ENCODE measurements at places on chromosomes 2 and 18.

DNA sequence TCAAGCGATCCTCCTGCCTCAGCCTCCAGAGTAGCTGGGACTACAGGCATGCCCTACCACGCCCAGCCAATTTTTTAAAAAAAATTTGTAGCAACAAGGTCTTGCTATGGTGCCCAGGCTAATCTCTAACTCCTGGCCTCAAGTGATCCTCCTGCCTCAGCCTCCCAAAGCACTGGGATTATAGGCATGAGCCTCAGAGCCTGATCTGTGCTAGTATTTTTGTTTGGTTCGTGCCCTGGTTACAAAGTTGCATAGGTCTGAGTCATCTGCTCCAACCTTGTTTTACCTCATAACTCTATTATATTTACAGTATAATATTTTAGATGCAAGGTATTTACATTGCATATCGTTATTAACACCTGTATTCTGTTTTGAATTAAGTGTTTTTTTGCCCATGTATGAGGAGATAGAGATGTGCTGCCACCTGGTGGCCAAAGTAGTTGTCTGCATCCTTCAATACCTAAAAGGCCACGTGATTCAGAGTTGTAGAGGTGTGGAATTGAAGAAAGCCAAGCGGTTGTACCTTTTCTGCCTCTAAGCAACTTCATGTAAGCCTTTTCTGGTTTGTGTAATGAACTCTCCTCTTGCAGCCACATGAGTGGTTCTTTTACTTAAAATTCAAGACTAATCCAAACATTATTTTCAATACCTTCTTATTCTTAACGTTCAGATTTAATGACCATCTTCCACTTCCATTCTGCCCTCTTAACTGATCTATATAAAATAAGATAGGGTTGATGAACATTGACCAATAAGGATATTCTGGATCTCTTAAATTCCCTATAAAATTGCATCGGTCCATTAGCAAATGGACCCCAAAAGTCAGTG, 19.9 kb upstream of the CABYR start:
- DNase-seq = peak; percentile 60

DNA sequence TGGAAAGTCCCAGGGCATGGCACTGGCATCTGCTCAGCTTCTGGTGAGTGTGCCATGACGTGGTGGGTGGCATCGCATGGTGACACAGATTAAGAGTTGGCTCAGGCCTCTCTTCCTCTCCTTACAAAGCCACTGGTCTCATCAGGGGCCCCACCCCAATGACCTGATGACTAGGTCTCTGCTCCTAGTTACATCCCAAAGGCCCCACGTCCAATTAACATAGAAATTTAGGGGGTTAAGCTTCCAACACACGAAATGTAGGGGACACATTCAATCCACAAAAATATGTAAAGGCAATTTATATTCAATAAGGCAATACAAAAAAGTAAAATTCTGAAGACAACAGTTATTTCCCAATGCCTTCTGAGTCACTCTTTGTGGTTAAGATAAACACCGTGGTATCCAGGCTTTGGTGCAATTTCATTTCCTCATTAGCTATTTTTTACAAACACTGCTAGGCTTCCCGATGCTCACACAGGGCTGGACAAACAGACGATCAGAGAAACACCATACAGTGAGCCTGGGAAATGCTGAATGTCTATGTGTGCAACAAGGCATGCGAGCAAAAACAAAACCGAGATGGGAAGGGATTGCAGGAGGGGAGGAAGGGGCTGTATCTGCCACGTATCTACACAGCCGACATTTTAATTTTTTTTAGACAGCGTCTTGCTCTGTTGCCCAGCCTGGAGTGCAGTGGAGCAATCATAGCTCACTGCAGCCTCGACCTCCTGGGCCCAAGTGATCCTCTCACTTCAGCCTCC, 67.2 kb downstream of the MBP start:
- DNase-seq = no peak

DNA sequence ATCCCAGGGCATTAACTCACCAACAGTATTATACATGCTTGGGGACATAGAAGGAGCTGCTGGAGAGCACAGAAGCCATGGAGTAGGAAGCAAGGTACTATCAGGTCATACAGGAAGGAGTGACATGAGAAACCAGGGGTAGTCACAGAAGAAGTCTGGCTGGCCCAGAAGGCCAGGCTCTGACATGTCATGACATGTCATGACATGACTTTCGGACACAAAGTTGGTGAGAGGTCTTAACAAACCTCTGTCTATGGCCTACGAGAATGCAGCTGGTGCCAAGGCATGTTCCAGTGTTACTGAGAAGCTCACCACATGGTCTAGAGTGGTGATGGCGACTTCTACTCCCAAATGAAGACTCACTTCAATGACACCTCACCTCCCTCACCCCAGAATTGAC, 3.3 kb upstream of the CERS6 start:
- no peak for DNase-seq

DNA sequence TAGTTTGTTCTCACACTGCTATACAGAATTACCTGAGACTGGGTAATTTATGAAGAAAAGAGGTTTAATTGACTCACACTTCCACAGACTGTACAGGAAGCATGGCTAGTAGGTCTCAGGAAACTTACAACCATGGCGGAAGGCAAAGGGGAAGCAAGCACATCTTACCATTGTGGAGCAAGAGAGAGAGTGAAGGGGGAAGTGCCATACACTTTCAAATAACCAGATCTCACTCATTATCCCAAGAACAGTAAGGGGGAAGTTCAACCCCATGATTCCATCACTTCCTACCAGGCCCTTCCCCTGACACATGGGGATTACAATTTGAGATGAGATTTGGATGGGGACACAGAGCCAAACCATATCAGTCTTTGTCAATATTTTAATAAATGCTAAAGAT, 5.0 kb upstream of the CRYGB start:
- no peak for DNase-seq

DNA sequence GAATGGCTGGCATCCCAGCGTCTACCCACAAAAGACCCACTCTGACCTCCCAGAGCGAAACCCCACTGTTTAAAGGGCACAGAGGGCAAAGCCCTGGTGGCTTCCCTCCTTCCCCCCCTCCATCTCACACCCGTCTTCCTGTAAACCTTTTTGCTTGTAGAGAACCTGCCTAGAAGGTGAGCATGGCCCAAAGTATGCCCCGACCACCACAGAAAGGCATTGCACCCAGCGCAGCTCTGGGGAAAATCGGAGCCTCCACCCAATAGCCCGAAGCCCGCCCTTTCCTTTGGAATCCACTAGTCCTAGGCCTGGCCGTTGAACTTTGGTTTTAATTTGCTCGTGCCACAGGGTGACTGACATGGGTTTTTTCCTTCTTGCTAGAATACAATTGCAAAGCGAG, 22.6 kb downstream of the DIPK1C start:
- no peak for DNase-seq

- no peak for DNase-seq
Measured at GRCh38 chr2:159916511-159916910, 118.5 kb upstream of the CD302 start.

GRCh38 chr2:176652300-176653182, 383.3 kb downstream of the MTX2 start:
- no peak for DNase-seq

- no peak for DNase-seq
Measured at GRCh38 chr2:43462866-43463641, 132.8 kb downstream of the THADA start.

DNA sequence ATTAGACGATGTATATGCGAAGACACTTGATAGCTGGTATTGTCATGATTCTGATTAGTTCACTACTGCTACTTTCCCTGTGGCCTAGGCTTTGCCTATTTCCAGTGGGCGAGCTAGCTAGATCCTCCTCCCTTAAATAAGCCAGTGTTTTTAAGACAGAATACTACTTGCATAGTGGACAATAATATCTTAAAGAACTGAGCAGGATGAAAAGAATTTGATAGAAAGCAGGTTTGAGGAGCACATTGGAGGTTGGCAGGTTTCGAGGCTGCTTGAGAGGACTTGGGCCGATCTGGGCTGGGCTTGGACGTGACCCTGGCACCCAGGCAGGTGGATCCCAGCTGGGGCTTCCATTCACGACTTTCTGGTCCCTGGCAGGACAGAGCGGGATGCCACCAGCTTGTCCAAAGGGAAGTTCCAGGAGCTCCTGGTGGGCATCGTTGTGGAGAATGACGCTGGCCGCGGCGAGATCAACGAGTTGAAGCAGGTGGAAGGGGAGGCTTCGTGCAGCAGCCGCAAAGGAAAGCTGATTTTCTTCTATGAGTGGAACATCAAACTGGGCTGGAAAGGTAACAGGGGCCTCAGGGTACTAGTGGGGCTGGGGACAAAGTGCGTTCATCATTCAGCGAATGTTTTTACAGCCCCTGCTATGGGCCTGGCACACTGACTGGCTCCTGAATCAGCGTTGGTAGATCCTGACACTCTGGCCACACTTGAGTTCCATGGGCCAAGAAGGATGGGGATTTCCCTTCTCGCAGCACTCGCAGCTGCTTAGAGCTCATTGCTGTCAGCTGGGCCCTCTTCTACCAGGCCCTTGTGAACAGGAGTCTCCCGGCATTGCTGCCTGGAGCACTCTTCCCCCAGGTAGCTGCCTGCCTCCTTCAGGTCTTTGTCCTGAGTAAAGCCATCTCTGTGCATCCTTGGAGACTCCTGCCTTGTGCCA, 16.9 kb downstream of the C2orf74 start:
- no peak for DNase-seq

GRCh38 chr2:23600346-23600745, 215.4 kb downstream of the KLHL29 start:
- no peak for DNase-seq

- no peak for DNase-seq
Measured at GRCh38 chr2:75289771-75290170, 90.5 kb upstream of the TACR1 start.

DNA sequence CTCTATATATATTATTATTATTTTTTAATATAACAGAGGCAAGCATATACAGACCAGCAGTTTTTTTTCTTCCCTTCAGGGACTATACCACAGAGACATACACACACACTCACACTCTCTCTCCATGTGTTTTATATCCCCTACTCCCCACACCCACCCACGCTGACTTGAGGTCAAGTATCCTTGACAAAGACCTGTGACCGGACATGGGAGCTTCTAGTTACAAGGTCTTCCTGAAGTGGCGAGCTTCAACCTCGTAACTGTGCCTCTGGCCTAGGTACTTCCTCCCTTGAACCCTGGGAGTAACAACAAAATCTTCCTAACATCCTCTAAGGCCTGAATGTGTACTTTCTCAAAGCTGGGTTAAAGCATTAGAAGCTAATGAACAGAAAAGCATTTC, 52.5 kb downstream of the POLR1A start:
- DNase-seq = no peak

DNA sequence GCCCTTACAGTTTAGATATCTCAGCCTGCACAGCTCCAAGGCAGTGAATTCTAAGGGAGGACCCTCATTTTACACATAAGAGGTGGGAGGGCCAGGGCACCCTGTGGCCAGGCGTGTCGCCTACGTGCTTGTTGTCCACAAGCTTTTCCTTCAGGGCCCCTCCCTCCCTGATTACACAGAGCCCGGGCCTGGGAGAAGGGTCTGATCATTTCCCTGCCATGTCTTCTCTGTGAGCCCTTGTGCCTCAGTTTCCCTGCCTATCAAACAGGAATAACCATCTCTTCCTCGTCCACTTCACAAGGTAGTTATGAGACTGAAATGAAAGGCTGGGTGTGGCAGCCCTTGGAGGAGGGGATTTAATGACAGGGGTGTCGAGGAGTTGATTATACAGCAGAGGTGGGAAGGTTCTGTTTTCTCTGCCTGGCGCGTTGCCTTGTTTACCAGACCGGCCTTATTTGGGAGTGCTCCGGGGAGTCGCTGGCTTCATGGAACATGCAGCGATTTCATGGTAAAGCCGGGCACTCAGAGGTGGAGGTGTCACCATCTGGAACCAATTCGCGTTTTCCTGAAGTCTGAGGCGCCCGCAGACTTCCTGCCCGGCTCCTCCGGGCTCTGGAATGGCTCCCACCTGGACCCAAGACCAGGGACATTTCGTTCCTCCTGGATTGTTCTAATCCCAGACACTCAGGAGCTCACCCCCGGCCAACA, 208.9 kb downstream of the KLHL29 start:
- DNase-seq = no peak

- no peak for DNase-seq
Measured at GRCh38 chr2:120052597-120052996, 39.7 kb downstream of the EPB41L5 start.

DNA sequence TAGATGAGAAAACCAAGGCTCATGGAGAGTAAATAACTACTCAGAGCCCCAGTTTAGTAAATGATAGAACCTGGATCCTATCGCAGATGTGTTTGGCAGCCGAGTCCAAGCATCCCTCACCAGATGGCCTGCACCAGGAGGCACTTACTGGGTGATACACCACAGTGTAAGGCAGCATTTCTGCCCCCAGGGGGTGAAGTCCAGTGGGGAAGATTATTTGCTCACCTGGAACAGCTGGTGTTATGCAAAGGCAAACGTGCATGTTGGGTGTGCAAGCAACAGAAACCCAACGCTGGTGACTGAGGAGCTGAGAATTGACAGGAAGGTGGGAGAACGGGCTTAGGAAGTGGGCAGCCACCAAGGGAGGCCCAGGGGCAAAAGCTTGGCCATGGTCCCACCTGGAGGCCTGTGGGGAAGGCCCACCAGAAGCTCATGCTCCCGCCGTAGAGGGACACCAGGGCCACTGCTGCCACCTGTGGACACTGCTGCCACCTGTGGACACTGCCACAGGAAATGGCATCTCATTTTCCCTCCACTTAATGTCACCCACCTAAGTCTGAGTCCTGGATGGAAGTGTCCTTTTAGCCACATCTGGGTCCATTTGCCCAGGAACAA, 100.6 kb downstream of the TFCP2L1 start:
- DNase-seq = no peak

DNA sequence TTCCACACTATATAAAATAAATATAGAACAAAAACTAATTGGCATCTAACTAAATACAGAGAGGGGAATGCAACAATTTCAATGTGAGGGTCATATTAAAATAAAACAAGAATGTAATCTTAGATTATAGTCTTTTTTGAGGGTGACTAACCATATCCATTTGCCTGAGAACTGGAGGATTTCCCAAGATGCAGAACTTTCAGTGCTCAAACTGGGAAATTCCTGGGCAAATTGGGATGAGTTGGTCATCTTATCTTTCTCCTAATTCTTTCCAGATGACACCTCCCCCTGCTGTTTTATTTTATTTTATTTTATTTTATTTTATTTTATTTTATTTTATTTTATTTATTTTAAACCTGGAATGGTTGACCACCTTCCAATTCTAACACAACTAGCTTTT, 846.2 kb downstream of the SLC4A3 start:
- no peak for DNase-seq

DNA sequence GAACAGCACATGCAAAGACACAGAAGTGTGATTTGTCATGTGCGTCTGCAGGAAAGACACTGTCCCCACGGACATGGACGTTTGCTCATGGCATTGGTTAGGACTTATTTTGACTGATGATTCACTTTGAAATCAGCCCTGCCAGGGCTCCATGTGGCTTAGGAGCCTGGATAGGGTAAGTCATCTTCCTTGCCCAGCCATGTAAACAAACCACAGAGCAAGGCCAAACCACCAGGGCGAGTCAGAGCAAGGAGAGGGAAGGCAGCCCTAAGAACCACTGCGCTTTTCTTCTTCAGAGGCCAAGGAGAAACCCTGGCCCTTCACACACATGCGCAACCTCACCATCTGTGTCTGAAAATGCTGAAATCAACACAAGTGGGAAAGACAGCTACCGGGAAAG, 88.8 kb downstream of the GFPT1 start:
- DNase-seq = no peak

Data from ecto neural progenitor cell (in vitro differentiated cells).